ENCODE measurements at places on chromosomes 2 and 18.

DNA sequence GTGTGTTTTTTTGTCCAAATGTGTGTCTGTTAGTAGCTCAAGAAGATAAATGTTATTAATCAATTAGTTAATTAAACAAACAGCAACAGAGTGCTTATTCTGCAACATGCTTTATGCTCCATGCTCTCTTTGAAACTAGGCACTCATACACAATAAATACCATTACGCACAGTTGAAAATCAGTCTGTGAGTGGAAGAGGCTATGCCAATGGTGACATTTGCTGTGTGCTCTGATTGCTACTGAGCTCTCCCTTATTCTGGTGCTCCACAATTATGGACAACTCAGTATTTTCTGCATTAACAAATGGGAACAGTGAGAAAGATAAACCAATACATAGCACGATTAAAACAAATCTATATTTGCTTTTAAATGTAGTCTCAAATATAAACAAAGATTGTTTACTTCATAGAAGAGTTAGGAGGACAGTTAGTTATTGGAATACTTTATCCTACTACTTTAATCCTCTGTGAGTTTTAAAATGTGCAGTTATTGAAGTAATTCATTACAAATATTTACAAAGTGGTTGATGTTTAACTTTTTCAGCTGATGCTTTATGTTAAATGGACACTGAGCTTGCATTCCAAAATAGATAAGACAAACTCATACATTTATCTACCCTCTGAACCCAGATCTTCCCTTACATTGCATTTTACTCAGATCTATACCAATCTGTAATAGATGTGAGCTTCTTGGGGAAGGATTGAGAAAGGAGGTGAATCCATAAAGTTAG is 55.3 kb downstream of the NXPH2 start:
- DNase-seq: no peak

- no peak for DNase-seq
These were observed 349.9 kb downstream of the THSD7B start for GRCh38 chr2:137115081-137115794.

- no peak for DNase-seq
These were observed 187.4 kb upstream of the SLC8A1 start for GRCh38 chr2:40639320-40639719.

DNA sequence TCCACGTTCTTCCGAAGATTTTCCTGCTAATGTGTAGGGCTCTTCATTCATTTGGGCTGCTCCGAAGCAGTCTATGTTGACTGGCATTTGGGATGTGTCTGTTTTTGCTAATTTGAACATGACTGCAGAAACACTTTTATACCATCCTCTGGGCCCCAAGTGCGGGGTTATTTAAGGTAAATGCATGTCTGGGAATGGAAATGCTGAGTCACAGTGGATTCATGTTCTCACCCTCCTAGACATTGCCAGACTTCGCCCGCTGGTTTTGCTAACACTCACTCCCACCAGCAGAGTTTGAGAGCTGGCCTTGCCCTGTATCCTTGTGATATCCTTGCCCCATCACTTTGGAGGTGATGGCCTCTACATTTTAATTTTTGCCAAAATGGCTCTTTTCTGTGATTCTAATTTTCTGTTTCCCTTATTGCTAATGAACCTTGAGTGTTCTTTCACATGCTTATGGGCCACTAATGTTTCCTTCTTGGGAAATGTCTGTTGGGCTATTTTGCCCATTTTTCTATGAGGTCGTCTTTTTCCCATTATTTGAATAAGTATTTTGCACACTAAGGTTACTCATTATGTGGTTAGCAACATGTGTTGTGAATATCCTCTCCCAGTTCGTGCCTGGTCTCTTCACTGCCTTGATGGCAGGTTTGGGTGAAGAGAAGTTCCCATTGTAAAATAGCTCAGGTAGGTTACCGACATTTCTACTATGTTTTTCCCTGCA is 204.1 kb downstream of the GLI2 start:
- DNase-seq: no peak

DNA sequence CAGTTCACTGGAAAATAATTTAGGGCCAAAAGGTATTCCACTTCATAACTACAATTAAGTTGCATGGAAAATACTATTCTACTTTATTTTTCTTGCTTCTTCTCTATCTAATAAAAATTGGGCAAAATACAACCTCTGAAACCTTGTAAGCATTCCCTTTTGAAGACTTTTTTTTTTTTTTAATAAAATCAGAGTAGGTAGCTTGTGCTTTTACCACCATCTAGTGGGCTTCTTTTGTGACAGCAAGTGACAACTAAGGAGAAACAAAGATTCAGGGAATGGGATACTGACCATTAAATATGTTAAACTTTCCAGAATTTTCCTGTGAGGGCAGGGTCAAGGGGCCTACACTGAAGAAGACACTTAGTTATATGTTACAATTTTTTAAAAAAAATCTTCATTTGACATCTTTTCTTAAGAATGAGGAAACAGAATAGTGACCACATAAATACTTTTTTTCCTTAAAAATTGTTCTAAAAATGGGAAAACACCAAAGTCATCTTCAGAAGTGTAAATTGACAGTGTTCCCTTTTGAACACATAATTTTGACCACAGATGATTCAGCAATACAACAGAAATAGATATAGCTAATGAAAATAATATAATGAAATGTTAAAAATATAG is 1183.2 kb upstream of the ACVR2A start:
- DNase-seq: no peak

GRCh38 chr2:16726147-16726546 is 60.5 kb upstream of the CYRIA start:
- DNase-seq: no peak

GRCh38 chr2:54092940-54093339 is 22.5 kb upstream of the ACYP2 start:
- DNase-seq: no peak

- DNase-seq: no peak
These were observed 51.3 kb upstream of the NABP1 start for GRCh38 chr2:191626497-191627151.

DNA sequence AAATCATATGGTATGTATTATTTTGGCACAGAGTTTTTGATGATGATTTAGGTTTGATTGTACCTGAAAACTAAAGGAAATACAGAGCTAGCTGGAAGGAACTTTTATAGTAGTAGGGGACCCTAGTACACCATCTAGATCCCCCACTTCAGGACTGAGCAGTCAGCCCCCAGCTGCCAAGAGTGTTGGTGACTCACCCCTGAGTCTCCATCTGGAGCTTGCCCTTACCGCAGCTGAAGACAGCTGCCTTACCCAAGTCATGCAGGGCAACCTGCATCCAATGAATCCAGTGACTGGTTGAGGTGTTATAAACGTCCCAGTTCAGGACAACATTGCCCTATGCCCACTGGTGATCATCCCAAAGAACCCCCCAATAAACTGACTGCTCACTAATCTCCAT is 15.3 kb downstream of the PMS1 start:
- DNase-seq: no peak

DNA sequence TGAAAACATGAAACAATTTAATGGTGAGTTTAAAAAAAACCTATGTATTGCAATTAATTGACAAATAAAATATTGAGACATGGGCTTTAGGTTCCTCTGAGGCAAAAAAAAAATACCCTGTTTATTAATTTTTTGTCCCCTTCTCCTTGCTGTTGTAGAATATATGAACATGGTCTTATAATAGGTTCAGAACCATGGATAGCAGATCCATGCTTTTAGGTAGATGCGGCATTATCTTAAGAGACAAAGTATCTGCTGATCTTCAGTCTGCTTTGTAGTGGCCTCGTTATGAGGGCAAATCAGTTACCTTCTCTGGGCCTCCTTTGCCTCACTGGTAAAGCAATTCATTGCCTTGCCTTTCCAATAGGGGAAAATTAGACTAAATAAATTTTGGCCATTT is 850.7 kb downstream of the NRXN1 start:
- no peak for DNase-seq

- DNase-seq: no peak
These were observed 53.8 kb upstream of the SPTBN1 start for GRCh38 chr2:54402350-54402749.

DNA sequence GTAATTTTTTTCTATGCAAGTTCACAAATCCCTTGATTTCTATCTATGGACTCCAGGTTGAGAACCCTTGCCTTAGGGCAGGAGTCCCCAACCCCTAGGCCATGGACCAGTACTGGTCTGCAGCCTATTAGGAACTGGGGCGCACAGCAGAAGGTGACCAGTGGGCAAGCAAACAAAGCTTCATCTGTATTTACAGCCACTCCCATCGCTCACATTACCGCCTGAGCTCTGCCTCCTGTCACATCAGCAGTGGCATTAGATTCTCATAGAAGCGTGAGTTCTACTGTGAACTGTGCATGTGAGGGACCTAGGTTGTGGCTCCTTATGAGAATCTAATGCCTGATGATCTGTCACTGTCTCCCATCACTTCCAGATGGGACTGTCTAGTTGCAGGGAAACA is 70.2 kb upstream of the SMAD2 start:
- no peak for DNase-seq

DNA sequence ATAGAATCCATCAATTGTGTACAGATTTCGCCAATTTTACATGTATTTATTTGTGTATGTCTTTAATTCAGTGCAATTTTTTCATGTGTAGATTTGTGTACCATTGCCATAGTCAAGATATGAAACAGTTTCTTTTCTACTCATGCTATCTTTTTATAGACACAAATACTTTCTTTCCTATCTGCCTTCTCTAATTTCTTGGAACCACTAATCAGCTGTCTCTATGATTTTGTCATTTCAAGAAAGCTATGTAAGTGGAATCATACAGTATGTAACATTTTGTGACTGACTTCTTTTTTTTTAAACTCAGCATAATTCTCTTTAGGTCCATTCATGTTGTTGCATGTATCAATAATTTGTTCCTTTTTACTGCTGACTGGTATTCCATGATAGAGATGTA is 33.3 kb downstream of the KIAA1328 start:
- DNase-seq: no peak

DNA sequence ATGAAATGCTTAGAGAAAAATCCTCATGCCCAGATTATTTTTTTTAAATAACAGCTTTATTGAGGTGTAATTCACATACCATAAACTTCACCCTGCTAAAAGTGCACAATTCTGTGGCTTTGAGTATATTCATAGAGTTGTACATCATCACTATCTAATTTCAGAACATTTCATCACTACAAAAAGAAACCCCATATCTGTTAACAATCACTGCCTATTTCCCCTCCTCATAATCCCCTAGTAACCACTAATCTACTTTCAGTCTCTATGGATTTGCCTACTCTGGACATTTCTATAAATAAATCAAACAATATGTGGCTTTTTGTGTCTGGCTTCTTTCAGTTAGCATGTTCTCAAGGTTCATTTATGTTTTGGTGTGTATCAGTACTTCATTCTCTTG is 51.4 kb downstream of the OSBPL1A start:
- DNase-seq: no peak

- DNase-seq: no peak
These were observed 271.2 kb downstream of the LPIN1 start for GRCh38 chr2:12017499-12018157.

- no peak for DNase-seq
These were observed 207.8 kb upstream of the LRATD1 start for GRCh38 chr2:14424478-14425390.

DNA sequence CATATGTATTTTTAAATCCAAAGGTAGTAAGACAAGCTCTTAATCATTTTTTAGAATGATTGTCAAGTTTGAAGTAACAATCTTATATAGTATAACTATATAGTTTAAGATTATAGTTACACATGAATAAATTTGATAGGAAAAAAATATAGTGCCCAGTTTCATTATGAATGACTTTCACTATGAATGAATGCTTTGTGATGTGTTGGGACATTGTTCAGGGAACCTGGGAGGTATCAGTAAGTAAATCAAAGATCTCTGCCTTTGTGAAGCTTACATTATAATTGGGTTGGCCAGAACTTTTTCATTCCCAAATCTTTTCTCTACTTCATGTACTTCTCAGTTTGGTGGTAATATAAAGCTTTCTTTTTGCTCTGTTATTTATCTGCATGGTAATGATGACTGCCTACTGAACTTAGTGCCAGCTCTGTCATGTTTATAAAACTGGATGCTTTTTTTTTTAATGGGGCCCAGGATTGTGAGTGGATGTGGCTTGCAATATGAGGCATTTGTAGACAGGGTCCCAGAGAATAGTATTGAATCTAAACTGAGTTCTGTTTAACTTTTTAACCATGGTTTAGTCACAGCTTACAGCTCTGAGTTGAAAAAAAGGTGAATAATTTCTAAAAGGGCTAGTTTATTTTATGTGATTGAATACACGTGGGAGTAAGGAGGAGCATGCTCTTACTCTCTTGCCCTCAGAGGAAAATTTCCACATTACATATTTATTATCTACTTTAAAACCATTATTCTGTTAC is 23.3 kb downstream of the GLS start:
- no peak for DNase-seq

- DNase-seq: no peak
These were observed 53.3 kb downstream of the CYBRD1 start for GRCh38 chr2:171575606-171576005.

DNA sequence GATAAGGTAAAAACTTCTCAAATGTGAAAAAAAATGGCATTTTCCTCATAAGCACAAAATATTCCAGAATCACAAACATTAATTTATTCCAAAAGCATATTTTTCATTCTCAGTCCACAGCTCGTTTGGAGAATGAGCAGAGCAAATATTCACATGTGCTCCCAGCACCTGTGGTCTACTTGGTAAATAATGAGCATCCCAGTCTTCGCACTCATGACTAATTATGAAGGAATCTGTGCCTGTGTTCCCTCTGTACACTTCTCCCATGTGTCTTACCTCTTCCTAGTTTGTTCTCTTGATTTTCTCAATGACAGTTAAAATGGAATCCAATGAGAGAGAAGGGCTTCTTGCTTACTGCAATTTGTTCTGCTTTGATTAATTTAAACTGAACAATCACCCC is 671.0 kb upstream of the SOX11 start:
- no peak for DNase-seq

- no peak for DNase-seq
These were observed 10.9 kb downstream of the INPP4A start for GRCh38 chr2:98455494-98455976.

DNA sequence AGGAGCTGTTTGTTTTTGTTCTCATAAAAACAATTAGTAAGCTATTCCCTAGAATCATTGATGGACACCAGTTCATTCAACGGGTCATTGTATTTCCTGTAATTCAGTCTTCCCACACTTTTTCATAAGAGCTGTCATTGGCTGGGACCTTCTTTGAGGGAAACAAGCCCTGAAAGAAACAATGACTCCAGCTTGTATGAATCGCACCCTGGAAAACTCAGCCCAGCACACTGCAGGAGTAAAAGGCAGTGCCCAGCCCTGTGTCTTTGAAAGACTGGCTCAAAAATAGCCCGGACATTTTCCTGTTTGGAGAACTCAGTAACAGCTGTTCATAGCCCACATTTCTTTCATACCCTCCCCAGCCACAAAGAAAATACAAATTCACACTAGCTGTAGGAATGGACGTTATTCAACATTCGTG is 81.5 kb downstream of the NCKAP5 start:
- no peak for DNase-seq

- no peak for DNase-seq
These were observed 121.3 kb downstream of the FOXI3 start for GRCh38 chr2:88331239-88331638.

DNA sequence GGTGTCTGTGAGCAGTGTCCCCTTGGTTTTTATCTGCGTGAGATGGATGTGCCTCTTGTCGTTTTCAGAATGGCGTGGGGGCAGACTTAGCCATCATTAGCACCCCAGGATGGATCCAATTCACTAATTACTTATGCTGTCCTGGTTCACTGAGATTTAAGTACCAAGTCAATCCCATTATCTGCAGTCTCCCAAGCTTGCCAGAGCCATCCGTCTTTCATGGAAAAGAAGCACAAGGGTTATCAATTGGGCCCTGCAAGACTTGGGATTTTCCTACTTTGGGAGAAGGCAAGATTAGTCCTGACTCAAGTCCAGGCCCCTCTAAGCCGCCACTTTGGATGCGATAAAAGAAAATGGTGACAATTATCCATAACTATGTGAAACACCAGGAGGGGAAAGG is 404.0 kb downstream of the TMEM182 start:
- DNase-seq: no peak

All from activated naive CD4-positive, alpha-beta T cell (primary cell).